Stimulated activated CD8-positive, alpha-beta memory T cell treated with anti-CD3 and anti-CD28 coated beads, Interleukin-4, amount 100 ng/mL, for 1 hour (primary cell): ENCODE measurements at places on chromosomes 4 and X.

- no peak for DNase-seq
Observed at GRCh38 chr4:139951021-139951420, 203.0 kb downstream of the MAML3 start.

DNA sequence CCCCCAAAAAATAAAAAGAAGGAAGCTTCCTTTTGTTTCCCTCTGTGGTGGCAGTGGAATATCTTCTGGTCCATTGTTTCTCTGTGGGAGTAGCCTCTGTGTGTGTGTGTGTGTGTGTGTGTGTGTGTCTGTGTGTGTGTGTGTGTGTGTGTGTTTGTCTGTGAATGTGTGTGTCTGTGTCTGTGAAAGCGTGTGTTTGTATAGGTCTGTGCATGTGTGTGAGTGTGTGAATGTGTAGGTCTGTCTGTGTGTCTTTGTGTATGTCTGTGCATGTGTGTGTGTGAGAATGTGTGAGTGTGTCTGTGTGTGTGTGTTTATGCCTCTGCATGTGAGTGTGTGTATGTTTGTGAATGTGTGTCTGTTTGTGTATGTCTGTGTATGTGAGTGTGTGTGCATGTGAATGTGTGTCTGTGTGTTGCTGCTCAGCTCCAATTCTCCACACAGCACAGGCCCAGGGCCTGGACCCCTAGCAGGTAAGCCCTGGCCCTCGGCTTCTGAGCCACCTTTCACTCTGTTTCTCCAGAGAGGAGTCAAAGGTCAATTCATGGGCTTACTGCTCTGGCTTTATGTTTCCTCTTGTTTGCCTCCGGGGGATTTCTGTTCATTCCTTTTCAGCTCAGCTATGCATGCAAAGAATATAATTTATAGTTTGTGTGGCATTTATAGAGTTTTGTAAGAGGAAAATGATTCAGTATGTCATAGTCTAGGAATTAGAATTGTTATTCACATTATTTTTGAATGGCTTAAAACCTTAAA is 89.8 kb downstream of the UCHL1 start:
- DNase-seq = no peak

DNA sequence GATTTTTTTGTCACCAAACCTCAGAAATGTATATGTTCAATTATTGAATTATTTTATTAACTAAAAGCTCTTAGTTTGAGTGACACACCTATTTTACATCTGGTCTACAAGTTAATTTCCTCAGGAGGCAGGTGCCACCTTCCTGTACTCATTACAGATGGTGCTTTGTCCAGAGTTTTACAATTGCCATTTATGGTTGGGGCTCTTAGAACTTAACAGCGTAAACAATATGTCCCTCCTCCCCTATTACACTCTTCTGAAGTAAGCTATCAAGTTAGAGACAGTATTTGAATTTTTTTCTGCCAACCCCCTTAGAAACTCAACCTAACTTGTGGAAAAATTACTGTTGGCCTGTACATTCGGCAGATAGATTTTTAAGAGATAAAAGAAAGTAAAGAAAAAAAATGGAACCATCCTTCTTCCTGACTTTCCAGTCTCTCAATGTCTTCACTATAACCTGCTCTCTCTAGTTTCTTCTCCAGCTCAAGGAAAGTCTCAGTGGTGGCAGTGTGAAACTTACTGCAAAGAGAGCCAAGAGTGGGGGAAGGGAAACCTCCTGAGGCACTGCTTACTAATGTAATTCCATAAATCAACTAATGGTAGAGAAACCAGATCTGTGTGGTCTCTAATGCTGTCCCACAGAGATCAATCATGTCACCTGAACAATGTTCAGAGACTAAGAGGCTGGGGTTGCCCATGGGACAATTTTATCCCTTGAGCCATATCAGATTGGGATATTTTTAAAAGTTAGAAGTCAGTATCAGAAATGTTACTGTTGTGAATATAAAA is 7.8 kb downstream of the CXXC4 start:
- no peak for DNase-seq

- no peak for DNase-seq
Observed at GRCh38 chr4:53906606-53907190, 157.7 kb downstream of the CHIC2 start.

- DNase-seq = no peak
Observed at GRCh38 chr4:127018381-127018780, 614.4 kb upstream of the INTU start.

- DNase-seq = no peak
Observed at GRCh38 chr4:110395421-110395820, 80.5 kb upstream of the ENPEP start.

GRCh38 chr4:95660719-95661118 is 111.9 kb upstream of the UNC5C start:
- no peak for DNase-seq

- DNase-seq = no peak
Observed at GRCh38 chr4:139684351-139684750, 18.7 kb downstream of the MGST2 start.

DNA sequence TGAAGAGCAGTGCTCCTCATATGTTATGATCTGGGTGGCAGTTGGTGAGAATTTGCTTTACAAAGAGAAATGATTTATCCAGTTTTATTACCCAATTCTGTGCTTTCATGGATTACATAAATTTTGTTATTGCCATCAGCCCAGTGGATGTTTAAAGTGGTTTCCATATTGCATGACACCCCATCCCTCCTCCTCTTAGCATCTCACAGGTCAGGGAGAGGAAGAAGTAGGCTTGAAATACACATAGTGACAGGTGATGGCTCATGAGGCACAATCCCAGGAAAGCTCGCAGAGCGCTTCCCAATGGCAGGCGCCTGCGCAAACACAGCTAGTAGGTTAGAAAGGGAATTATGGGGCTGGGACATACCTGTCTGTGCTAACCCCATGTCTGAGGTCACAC is 47.7 kb upstream of the GATB start:
- no peak for DNase-seq

DNA sequence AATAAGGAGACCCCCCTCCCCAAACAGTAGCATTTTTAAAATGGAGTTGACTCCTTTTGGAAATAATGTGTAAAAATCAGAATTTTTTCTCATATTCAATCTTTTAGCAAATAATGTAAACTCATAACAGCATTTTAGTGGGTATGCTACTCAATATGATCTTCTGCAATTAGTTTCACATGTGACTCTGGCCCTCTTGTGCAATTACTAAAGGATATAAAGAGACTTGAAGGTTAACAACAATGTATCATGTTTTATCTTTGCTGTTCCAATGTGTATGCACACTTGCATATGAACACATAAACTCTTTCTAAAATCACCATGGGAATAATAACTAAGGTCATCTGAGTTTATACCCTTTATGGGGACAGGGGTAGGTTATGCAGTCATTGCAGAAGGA is 39.9 kb upstream of the RXFP1 start:
- no peak for DNase-seq

DNA sequence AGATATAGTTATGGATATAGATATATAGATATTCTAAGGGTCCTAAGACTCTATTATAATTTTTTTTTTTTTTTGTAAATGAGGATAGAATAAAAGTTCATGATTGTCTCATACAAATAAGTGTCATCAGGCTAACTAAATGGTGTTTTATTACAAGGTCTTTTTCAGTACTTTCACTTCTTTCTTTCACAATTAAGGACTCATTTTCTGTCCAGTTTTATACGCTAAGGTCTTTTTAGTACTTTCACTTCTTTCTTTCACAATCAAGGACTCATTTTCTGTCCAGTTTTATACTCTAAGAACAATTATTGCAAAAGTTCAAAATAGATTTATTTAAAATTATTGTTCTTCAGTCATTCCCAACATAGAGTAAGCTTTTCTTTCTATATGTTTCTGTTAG is 32.7 kb downstream of the RUFY3 start:
- no peak for DNase-seq

DNA sequence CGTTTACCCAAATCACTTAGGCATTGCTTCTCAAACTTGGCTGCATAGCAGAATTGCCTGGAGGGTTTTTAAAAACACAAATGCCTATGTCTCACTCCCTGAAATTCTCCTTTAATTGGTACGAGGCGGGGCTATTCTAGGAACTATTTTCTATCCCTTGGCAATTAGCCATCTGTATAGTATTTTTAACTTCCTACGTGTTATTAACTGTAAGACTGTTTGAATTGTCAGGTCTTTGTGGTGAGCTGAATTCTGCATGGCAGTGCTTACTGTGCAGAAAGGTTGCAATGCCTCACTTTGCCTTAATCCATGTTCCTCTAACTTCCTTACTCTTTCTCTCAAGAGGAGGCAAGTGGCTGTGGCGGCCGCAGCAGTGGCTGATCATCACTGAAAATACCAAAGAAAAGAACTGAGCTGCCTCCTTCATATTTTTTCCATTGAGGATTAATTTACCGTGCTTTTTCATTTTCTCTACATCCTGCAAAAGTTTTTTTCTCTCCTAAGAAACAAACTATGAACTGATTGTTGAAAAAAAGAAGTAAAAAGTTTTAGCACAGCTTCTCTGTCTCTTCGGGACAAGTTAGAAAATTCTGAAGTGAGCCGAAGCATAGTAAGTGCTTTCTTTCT is at the start of gene SHROOM3:
Gene SHROOM3, plus strand, starts transcription at position 329 of the 627 bp plus-strand sequence. CDS start 824 bp downstream, outside the sequence.
- no peak for DNase-seq
